NCI-H524 treated with DMSO at 0.1 percent for 48 hours (cell line): ENCODE measurements at places on chromosomes 5 and 9.
A peak's percentile ranks its signal among the peaks of the same experiment; 100 is the strongest.

- DNase-seq: no peak
These were observed 109.1 kb downstream of the EDIL3 start for GRCh38 chr5:84275609-84276008.

DNA sequence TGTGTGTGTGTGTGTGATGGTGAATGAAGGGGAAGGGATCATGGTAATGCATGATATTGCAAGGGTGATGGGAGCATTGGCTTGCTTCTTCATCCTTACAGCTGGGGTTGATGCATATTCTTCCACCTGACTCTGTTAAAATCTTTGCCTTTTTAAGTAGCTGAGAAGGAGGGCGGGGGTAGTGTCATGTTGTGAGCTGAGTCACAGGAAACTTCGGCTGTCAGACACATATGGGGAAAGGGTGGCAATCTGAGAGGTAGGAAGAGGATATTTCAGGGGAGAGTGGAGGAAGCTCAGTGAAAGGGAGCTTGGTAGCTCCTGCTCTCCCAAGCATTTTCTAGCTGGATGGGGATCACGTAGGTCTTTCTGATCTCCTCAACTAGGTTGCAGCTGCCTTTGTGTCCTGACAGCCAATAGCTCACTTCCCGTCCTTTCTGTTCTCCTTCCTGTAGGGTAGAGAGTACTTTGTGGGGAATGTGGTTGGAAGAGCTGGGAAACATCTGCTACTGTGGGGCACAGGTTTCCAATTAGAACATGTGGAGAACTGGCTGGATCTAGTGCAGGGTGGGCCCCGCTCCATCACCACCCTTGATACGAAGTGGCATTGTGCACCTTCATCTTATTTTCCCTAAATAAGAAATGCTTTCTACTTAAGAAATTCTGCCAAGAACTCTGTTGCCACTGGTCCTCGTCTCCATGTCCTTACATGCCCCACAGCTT, 18.1 kb upstream of the CLK4 start:
- DNase-seq: no peak

GRCh38 chr5:35456506-35456905, 161.2 kb upstream of the SPEF2 start:
- DNase-seq: no peak

DNA sequence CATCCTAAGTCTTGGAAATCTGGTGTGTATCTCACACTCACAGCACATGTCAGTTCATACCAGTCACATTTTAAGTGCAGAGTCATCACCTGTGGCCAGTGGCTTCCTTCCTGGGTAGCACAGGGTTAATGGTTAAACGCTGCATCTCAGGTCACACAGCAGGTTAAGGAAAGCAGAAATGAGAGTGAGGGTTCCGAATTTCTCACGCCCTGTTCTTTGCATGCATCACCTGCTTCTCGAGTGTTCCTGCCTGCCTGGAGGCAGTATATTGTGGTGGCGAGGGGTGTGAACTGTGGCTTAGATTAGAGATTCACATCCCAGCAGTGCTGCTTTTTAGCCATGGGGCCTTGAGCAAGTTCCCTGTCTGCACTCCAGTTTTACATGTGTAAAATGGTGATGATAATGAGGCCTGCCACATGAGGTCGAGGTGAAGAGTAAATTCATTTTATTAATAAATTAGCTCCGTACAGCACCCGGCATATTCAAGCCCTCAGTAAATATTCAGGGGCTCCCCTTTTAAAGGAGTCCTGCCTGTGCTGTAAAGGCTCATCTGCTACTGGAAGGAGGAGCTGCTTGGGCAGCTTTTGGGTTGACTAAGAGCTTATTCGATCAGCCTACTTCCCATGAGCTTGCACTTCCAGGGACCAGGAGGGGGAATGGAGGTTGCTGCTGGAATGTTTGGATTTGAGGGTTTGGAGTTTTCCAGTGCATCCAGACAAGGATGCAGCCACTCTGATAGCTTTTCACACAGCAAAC, 61.1 kb upstream of the SAP30L start:
- no peak for DNase-seq

GRCh38 chr5:163190283-163190682, 247.1 kb upstream of the CCNG1 start:
- DNase-seq: no peak

DNA sequence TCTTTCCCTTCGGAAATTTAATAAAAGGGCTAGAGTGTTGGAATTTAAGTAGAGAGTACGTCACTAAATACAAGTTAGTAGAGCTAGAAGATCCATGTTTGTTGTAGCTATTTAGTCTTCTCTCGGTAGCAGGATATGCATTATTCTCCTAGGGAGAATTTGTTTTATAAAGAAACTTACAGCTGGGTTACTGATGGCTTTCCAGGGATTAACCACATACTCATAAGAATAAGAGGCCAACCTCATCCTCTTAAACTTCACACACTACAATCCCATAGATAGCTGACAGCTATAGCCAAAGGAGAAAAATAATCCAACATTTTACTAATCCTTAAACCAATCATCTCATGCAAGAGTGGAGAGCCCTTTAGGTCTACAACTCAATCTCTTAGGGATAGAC, 43.0 kb downstream of the TLE1 start:
- DNase-seq: no peak

DNA sequence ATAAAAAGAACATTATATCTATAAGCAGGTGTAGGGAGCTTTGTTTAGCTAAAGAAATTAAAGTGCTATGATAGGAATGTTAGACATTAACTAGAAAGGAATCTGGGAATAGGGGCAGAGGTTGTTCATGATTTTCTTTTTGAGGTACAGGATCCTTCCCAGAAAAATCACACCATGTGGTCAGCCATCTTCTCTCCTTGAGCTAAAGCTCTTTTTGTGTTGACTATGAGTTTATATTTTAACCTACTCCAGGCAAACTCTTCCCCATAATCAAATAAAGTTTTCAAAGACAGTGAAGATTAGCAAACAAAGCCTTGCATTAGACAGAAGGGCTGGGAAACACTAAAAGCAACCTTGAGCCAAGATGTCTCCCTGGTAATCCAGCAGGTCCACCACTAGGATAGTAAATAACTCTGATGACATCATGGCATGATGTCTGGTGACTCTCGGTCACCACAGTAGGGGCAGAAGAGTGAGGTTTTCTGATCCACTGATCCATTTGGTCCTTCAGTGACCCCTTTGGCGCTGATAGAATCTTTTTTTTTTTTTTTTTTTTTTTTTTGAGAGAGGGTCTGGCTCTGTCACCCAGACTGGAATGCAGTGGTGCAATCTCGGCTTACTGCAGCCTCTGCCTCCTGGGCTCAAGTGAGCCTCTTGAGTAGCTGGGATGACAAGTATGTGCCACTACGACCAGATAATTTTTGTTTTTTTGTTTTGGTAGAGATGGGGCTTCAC, 30.6 kb upstream of the IL6ST start:
- no peak for DNase-seq

DNA sequence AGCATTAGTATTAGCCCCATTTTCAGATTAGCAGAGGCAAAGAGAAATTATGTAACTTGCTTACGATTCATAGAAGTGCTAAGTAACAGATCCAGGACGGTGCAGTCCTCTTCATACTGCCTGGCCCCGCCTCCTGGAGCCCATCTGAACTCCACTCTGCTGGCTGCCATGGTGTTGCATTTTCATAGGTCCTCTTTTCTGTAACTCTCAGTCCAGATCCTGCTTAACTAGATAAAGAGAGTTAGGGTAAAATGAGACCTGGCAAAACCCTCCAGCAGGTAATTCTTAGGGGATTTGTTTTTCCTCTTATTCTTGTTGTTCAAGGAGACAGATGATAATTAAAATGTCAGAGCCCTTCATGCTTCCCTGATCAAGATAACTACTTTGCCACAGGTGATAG, 135.1 kb upstream of the EFNA5 start:
- peak; percentile 87 for DNase-seq

DNA sequence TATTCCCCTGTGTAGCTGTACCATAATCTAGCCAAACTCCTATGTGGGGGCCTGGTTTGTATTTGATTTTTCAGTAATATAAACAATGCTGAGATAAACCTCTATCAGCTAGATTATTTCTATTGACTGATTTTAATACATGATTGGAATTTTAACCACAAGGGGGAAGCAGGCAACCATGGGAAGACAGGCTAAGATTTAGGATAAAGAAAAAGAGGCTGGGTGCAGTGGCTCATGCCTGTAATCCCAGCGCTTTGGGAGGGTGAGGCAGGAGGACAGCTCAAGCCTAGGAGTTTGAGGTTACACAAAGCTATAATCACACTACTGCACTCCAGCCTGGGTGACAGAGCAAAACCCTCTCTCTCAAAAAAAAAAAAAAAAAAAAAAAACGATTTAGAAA, 18.1 kb upstream of the GPX3 start:
- peak; percentile 23 for DNase-seq

GRCh38 chr9:129414377-129414992, 206.4 kb downstream of the C9orf50 start:
- DNase-seq: no peak

- no peak for DNase-seq
These were observed 28.3 kb upstream of the WWC1 start for GRCh38 chr5:168263121-168263520.

GRCh38 chr9:131892162-131892707, 152.4 kb upstream of the RAPGEF1 start:
- no peak for DNase-seq

DNA sequence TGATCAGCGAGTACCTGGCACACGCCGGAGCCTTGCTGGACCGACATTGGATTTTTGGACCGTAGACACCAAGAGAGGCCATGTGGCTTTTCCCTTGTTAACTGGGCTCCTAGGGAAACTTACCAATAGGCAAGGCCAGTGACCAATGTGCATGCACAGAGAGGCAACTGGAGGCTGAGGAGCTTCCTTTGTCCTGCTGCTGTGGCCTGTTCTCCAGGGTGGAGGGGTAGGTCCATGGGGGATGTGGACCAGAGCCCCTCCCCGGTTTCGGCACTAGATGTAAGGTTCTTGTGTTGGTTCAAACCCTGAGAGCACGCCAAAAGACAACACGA, 34.8 kb upstream of the ANXA2R start:
- no peak for DNase-seq
